ENCODE measurements at places on chromosomes 2 and 18. TPM values are rescaled to one million over a fixed set of nuclear protein-coding genes. Genes with fewer than 3 reads are reported as not detected.

GRCh38 chr2:68404164-68404563 is 39.1 kb downstream of the PLEK start:
- no peak for DNase-seq
- peaks cover 20% of the 10 kb centered on the region for H3K4me1 ChIP-seq
- peaks cover 32% of the 10 kb centered on the region for H3K36me3 ChIP-seq
- H3K27ac ChIP-seq: no peak overlapping the region

TTN gene
- 2.1 TPM for total RNA-seq

- H3K4me1 ChIP-seq: no peaks in the 10 kb centered on the region
- no peak overlapping the region for H3K27ac ChIP-seq
- no peaks in the 10 kb centered on the region for H3K36me3 ChIP-seq
These were observed 220.5 kb upstream of the RAB6C start for GRCh38 chr2:129758784-129759471.

STARD6 gene
- not detected for total RNA-seq

DNA sequence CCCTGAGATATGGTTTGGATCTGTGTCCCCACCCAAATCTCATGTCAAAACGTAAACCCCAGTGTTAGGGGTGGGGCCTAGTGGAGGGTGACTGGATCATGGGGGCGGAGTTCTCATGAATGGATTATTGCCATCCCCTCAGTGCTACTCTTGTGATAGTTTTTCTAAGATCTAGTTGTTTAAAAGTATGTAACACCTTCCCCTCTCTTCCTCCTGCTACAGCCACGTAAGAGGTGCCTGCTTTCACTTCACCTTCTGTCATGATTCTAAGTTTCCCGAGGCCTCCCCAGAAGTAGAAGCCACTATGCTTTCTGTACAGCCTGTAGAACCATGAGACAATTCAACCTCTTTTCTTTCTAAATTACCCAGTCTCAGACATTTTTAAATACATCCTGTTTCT is 16.9 kb downstream of the PUM2 start:
- H3K27ac ChIP-seq: no peak overlapping the region
- no peak overlapping the region for H3K4me3 ChIP-seq
- peaks cover 48% of the 10 kb centered on the region for H3K4me1 ChIP-seq
- DNase-seq: no peak

DNA sequence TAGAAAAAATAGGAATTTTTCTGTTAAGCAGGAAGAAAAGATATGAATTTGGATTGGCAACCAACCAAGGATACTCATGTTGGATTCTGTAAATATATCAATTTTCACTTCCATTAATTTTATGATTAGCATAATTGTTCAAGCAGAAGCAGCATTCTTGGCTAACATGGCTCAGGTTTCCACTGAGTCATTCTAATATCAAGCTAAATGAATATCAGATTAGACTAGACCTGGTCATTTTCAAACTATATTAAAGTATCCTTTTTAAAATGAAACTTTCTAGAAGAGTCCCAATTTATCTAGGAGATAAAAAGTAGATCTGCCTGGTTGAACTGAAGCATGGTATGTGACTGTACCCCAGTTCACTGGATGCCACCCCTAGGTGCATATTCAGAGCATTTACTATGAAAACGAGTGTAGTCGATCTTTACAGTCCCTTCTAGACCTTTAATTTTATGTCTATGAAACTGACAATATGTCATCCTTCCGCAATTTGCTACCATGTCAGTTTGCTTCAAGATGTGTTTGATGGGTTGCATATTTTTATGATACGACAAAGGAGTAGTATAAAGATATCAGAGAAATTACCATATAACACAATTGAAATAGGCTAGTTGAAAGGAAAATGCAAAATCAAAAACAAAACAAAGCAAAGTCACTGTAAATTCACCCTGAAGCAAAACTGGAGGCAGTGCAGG is 704.9 kb downstream of the ERBB4 start:
- H3K4me1 ChIP-seq: no peaks in the 10 kb centered on the region
- DNase-seq: no peak
- no peaks in the 10 kb centered on the region for H3K27me3 ChIP-seq
- no peak overlapping the region for H3K27ac ChIP-seq

Measured in activated CD4-positive, alpha-beta memory T cell treated with anti-CD3 and anti-CD28 coated beads, Interleukin-2, amount 10 ng/mL, durations not matched to agents 7 days and 5 days (primary cell).